ENCODE measurements at places on chromosomes 5 and 9.

DNA sequence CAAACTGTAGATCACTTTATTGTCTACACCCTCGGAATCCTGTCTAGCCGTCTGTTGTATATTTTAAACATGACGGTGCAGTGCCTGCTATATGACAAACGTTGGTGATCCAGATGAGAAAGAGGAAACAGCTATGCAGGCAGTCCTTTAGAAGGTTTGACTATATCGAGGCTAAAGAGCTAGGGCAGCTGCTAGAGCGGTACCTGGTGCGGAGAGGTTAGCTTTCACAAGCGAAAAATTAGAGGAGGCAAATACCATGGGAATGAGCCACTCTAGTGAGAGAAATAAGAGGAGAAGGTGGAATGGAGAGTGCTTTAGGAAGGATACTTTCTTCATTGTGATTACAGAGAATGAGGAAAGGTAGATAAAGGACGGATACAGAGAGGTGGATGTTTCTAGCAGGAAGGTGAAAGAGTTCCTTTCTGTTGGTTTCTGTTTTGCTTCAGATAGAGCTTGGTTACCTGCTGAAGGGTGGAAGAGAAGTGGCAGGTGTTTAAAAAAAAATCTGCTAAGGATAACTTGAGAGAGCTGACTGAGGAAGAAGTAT lies 959 bp upstream of the FBXL17 start:
- no peak for DNase-seq

- DNase-seq, result no peak
Measured at GRCh38 chr9:101514071-101514470, 19.6 kb upstream of the RNF20 start.

DNA sequence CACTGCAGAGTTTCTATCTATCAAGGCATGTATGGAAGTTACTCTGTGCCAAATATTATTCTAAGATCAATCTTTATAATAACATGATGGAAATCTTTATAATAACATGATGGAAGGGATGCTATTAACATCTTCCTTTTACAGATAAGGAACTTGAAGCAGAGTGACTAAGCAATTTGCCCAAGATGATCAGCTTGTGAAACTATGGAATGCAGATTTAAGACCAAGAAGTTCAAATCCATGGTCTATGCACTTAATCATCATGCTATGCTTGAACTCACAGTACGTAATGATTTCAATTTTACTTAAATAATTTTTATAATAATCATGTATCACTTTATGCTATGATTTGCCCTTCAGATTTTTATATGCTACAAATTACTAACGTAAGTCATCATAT lies 123.1 kb downstream of the DNAH5 start:
- no peak for DNase-seq

GRCh38 chr9:25850803-25851202 lies 172.6 kb upstream of the TUSC1 start:
- no peak for DNase-seq

DNA sequence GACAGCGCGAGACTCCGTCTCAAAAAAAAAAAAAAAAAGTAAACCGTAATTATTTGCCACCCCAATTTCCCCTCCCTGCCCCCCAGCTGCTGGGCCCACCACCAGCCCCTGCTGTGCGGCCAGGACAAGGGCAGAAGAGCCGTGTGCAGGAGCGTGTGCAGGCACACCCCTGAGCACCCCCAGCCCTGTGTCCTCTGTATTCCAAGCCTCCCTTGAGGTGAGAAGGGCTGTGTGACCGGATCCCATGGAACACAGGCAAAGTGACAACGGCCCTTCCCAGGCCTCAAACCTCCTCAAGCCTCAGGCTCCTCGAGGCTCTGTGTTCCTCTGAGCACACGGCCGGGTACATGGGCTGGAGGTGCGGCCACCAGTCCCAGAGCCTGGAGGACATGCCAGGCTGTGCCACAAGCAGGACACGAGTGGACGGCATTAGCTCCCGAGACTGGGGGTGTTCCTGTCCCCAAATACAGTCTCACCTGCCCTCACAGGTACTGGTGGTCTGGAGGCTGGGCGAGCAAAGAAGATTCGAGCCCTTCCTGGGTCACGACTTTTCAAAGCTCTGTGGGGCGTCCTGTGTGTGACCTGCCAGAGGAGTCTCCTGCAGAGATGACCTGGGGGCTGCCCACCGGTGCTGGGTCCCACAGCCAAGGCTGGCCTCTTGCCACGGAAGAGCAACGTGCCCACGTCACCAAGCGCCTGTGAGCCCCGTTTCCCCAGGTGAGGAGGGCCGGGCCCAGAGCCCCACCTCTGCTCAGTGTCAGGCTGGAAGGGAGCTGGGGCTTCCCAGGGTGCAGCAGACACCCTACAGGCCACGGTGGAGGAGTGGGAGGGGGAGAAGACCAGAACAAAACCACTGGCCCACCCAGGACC lies 47.1 kb upstream of the SIMC1 start:
- DNase-seq, result no peak

- DNase-seq, result no peak
Measured at GRCh38 chr5:159058716-159059636, 40.7 kb downstream of the EBF1 start.

DNA sequence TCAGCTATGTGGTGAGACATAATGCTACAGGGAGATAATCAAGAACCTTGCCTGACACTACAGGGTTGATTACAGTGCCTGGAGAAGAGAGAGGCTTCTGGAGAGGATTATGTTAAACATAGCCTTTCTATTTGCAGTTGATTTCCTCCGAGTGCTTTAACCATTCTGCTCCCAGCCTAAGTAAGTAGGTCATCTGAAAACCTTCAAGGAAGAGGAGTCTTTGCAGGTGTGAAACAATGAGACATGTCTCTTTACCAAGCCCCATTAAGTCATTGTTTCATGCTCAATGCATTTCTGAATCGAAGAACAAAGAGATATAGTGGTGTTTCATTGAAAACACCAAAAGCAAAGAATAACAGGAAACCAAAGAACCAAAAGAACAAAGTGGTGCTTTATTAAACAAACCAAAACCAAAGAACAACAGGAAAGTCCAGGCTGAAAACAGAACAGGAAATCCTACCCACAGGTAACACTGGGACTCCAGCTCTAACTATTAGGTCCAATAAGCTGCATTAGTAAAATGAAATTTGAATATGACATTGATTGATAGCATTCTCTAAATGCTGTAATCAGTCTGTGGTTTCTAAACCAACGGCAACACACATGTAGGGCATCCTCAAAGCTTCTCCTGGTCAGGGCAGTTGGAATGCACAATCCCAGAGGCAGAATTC lies 113.3 kb upstream of the SPATA31D4 start:
- DNase-seq, result no peak

DNA sequence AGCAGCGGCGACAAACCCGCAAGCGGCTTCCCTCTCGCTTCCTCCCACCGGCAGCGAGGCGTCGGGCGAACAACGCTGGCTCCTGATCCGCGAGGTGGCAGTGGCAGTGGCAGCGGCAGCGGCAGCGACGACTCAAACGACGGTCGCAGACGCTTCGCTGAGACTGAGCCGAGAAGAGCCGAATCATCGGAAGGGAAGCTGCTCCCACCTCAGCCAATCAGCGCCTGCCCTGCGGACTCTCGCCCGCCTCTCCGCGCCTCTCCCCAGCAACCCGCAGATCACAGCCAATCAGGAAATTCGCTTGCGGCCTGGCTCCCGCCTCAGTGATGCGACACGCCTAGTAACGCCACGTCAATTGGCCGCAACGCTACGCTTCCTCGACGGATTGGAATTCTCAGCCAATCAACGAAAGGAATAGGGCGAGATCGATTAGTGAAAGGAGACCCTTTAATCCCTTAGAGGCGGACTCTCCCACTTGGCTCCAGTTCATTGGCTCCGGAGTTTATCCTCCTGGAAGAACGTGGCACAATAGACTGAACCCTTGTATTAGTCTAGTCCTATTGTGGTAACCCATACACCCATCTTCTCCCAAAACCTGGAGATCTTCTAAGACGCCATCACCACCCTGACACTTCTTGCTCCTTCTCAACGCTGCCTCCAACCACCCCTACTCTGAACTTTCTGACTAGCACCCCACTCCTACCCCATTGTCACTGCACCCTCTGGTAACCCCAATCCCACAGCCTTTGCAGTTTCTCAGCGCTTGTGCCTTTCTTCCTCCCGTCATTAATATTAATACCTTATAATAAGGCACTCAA lies at the start of gene VCP:
Gene VCP (minus strand): TSS at position 165 of the 818 bp plus-strand sequence. CDS start 272 bp downstream, outside the sequence.
- peak; percentile 98 for DNase-seq

- DNase-seq, result no peak
Measured at GRCh38 chr5:151250346-151251000, 2.5 kb upstream of the GM2A start.

DNA sequence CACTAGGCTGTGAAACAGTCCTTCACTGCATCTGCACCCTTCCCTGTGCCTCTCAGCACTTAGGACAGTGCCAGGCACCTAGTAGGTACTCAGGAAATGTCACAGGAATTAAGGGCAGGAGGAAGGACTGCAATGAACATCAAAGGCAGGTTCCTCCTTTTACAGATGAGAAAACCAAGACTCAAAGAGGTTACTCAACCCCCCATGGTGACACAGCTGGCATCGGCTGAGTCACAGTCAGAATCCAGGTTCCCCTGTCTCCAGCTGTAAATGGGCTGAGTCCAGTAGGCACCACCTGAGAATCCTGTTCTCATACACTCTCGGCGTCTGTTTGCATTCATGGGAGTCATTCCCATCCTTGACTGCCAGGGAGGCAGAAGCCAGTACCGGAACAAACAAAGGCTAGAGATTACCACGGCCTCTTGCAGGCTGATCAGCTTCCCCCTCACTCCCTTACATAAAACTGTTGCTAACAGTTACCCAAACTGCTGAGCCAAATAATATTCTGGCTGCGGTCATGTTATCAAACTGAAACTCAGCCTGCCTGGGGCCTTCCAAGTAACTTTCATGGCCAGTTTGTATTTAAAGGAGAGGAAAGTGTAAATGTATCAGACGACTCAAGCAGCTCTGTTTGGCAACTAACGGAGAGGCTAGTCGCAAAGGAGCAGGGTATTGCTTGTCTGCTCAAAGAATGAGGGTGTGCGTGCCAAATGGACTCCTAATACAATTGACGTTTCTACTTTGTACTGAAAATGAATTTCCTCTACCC lies 201.7 kb downstream of the PAPPA start:
- no peak for DNase-seq

GRCh38 chr5:112689155-112689909 lies 48.4 kb upstream of the APC start:
- no peak for DNase-seq

GRCh38 chr5:108702546-108702945 lies 45.2 kb upstream of the FER start:
- DNase-seq, result no peak

GRCh38 chr9:121656941-121657470 lies 5.6 kb downstream of the DAB2IP start:
- no peak for DNase-seq

DNA sequence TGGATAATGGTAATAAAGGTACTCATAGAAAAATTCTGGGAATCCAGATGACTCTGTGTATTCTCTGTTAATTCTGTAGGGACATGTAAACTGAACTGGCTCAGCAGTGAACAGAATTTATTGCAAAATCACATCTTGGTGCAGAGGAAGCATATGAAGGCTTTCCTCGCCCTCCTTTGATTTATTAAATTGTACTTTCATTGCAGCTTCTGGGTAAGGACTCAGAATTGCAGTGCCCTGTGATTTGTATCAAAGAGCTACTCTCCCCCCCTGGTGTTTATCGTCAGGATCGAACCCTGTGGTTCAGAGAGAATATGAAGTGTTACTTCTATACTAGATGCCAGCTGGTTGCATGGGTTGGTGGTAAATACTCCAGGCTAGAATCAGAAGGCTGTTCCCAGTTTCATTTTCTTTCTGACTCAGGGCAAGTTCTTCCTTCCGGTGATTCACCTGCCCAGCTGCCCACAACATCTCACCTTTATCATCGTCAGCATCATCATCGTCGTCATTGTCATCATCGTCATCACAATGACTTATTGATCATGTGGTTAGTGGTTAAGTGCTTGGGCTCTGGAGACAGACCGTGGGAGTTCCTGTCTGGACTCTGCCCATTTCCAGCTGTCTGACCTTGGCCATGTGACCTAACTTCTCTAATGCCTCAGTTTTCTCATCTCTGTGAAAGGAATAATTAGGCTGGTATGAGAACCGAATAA lies 238.8 kb downstream of the ARHGAP26 start:
- peak; percentile 64 for DNase-seq

GRCh38 chr5:10528056-10528816 lies 35.6 kb upstream of the ANKRD33B start:
- DNase-seq, result no peak

DNA sequence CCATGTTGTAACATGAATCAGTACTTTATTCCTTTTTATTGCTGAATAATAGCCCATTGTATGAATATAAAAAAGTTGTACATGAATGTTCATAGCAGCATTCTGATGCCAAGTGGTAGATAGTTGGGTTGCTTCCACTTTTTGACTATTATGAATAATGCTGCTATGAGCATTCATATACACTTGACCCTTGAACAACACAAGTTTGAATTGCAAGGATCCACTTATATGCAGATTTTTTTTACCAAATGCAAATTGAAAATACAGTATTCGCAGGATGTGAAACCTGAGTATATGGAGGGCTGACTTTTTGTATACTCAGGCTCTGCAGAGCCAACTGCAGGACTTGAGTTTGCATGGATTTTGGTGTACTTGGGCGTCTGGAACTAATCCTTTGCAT lies 14.7 kb upstream of the SIL1 start:
- no peak for DNase-seq

DNA sequence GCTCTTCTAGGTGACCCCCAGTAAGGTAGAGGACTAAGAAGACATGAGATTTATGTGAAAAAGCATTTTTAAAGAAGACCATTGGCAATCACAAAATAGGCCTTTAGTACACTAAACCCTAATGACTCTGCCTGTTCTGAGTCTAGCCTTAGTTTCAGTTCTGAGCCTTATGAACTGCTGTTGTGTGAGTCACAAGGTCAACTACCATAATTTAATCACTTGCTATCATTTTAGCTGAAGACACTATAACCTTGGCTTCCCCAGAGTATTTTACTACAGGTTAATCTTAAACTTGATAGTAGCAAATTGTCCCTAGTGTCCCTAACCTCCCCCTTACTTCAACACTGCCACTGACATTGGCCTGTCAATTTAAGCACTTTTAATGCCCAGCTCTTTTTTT lies 34.4 kb downstream of the APC start:
- no peak for DNase-seq

GRCh38 chr9:12091865-12092527 lies 601.2 kb upstream of the TYRP1 start:
- DNase-seq, result no peak

DNA sequence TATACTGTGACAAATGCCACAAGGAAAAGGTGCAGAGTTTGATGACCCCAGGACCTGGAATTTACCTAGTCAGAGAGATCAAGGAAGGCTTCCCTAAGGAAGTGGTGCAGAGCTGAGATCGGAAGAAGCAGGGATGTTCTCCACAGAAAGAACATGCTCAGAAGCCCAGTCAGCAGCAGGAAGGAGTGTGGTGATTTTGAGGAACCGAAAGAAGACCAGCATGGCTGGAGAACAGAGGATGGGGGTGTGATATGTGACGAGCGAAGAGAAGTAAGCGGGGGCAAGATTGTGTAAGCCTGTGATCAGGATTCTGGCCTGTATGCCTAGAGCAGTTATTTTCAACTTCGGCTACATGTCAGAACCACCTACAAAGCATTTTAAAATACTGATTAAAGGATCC lies 18.7 kb upstream of the PIK3R1 start:
- DNase-seq, result no peak
